Activated CD4-positive, alpha-beta memory T cell treated with anti-CD3 and anti-CD28 coated beads, Interleukin-2, amount 10 ng/mL, durations not matched to agents 7 days and 5 days (primary cell): ENCODE measurements at places on chromosomes 5 and 9. TPM values are rescaled to one million over a fixed set of nuclear protein-coding genes. Genes with fewer than 3 reads are reported as not detected.

The GDNF gene
- total RNA-seq, result not detected

- no peak for DNase-seq
Observed at GRCh38 chr9:136255896-136256890, 10.6 kb upstream of the QSOX2 start.

DNA sequence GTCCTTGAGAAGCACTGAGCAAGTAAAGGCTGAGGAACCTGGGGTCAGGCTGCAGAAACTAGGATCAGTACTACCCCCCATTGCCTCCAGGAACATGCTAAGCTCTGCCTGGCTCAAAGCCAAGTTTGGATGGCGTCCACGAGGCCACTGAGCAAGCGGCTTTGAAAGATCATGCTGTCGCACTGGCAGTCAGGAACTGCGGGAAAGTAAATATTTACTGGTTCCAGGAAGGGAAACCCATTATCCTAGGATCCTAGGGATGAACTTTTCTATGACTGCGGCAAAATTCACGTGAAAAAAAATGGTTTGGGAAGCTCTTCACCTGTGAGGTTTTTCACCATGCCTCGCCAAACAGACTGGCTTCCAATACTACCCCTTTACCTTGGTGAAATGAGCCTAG is 75.3 kb upstream of the PJA2 start:
- no peak for DNase-seq

GRCh38 chr9:38360839-38361472 is 31.5 kb upstream of the ALDH1B1 start:
- no peak for DNase-seq

The ACTBL2 gene
- total RNA-seq, result not detected

- DNase-seq, result no peak
Observed at GRCh38 chr9:104775574-104775936, 11.6 kb downstream of the NIPSNAP3B start.

The FXN gene
- 22.5 TPM for total RNA-seq

- DNase-seq, result no peak
Observed at GRCh38 chr9:94867281-94867841, 140.9 kb downstream of the AOPEP start.

GRCh38 chr5:139752506-139753473 is 42.8 kb upstream of the PSD2 start:
- DNase-seq, result no peak

The RANBP17 gene
- total RNA-seq, result not detected

GRCh38 chr5:81208904-81209303 is 24.2 kb upstream of the CKMT2 start:
- no peak for DNase-seq

DNA sequence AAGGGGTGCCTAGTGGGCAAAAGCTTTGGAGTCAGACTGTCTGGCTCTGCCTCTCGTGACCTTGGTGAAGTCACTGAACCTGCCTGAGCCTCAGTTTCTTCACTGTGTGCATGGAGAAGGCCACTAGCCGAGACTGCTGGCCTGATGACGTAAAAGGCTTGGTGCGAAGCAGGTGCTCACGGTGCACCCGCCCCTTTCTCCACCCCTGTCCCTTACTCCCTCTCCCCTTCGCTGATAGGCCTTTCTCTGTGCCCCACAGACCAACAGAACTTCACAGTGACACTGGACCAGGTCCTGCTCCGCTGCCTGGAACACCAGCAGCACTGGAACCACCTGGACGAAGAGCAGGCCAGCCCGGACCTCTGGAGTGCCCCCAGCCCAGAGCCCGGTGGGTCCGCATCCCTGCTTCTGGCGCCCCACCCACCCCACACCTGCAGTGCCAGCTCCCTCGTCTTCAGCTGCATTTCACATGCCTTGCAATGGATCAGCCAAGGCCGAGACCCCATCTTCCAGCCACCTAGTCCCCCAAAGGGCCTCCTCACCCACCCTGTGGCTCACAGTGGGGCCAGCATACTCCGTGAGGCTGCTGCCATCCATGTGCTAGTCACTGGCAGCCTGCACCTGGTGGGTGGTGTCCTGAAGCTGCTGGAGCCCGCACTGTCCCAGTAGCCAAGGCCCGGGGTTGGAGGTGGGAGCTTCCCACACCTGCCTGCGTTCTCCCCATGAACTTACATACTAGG is 10.4 kb downstream of the FPGS start:
- no peak for DNase-seq

DNA sequence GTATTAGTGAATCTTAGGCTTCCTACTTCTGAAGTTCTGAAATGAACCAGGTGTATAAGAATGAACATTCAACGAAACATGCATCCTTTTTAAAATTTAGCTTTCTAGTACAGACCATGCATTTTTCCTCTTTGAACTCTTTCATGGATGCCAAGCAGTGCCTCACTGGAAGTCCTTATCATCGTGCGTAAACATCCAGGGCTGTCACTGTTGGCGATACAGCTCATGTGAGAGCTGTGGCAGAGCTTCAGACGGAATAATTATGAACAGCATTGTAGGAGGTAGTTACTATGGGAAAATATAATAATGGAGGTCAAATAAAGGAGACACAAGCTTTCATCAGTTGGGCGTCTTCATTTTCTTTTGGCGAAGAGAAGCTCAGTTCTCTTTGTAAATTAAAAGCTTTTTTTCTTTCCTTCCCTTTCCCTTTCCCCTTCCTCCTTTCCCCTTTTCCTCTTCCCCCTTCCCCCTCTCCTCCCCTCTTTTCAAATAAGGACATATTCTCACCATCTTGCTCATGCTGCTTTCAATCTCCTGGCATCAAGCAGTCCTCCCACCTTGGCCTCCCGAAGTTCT is 167.3 kb downstream of the KDM4C start:
- DNase-seq, result no peak

The GABRG2 gene
- total RNA-seq, result not detected

The PITX1 gene
- total RNA-seq, result not detected

- no peak for DNase-seq
Observed at GRCh38 chr5:10102706-10103497, 146.8 kb downstream of the ATPSCKMT start.

DNA sequence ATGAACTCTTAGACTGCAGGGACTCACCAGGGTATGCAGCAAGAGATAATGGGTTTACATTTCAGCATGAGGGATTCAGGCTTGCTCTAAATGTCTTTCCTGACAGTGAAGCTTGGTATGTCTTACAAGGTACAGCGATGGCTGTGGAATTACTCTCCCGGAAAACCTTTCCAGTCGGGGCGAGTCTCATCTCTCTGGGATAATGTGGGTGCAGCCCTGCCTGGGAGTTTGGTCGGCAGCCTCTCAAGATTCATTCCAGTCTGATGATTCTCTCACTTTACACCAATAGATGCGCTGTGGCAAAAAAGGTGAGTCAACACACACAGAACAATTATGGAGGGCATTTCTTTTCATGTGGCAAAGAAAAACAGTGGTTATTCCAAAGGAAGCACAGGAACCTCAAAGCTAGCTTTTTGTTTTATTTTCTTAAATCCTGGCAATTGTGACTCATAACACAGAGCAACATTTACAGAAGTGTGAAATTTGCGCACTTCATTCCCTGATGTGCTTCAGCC is 190.3 kb downstream of the DCP2 start:
- DNase-seq, result no peak

DNA sequence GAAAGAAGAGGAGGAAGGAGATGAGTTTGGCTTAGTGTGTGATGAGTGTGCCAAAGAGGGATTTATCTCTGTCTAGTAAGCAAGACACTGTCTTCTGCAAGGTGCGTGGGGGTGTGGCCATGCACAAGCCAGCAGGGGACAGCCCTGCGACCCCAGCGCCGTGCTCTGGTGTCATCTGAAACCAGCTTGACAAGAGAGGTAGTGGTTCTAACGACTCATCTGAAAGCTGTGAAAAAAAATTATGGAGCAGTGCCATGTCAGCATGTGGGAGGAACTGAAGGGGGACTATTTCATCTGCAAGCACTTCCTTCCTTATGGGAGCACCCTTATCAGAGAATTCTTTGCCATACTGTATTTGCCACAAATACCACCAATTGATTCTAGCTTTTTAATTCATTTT is 398.6 kb downstream of the PSAT1 start:
- DNase-seq, result no peak

DNA sequence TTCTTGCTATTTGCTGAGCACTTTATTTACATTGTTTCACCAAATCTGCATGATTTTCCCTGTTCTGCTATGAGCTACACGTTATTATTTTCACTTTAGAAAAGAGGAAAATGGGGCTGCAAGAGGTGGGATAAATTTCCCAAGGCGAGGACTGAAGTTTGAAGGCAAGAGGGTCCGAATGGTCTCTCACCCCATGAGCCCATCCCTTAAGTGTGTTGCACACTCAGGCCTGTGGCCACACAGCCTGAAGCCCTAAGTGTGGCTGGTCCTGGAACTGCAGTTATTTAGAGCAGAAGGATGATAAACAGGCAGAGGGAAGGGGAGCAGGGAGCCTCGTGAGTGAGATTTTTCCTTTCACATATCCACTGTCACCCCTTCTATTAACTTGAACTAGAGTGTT is 7.8 kb downstream of the PDE8B start:
- no peak for DNase-seq

DNA sequence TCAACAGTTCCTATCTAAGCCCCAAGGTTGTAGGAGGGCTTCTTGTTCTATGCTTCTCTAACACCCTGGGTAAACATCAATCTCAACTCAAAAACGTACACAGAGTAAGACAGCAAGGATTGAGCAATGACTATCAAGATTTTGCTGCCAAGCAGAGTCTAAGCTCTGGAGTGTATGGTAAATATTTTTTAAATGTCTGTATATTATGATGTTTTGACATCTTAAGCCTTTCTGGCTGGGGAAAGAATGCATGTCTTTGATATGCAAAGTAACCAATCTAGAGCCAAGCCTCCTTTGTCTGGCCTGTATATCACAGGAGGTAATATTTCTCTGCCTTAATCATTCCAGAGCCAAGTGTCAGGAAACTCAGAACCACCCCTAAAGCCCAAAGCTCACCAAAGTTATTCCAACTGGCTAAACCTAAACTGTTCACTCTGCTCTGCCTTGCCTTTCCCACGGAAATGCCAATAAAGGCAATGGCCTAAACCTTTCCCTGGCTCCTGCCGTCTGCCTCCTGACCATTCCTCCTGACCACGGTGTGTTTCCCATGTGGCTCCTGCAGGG is 45.2 kb downstream of the YIPF5 start:
- DNase-seq, result no peak

GRCh38 chr5:159581502-159582249 is 251.4 kb upstream of the IL12B start:
- DNase-seq, result no peak

The ALDOB gene
- not detected for total RNA-seq

The CDH10 gene
- not detected for total RNA-seq

- DNase-seq, result no peak
Observed at GRCh38 chr9:23219471-23219870, 606.6 kb downstream of the ELAVL2 start.

GRCh38 chr5:76690037-76690679 is 25.8 kb upstream of the F2R start:
- DNase-seq, result no peak

The AHRR gene
- total RNA-seq, result 24.6 TPM

GRCh38 chr5:60639544-60639943 is 60.4 kb downstream of the DEPDC1B start:
- DNase-seq, result no peak
